ENCODE measurements at places on chromosomes 6 and 20.

- no peak for DNase-seq
These were observed 24.5 kb downstream of the BCAS4 start for GRCh38 chr20:50819349-50819748.

- no peak for DNase-seq
These were observed 242.0 kb upstream of the TBX18 start for GRCh38 chr6:85006362-85006761.

- DNase-seq = peak; percentile 63
These were observed 19.2 kb downstream of the MRPS18A start for GRCh38 chr6:43668151-43669028.

GRCh38 chr20:41098703-41099250 is 38.6 kb upstream of the PLCG1 start:
- no peak for DNase-seq

DNA sequence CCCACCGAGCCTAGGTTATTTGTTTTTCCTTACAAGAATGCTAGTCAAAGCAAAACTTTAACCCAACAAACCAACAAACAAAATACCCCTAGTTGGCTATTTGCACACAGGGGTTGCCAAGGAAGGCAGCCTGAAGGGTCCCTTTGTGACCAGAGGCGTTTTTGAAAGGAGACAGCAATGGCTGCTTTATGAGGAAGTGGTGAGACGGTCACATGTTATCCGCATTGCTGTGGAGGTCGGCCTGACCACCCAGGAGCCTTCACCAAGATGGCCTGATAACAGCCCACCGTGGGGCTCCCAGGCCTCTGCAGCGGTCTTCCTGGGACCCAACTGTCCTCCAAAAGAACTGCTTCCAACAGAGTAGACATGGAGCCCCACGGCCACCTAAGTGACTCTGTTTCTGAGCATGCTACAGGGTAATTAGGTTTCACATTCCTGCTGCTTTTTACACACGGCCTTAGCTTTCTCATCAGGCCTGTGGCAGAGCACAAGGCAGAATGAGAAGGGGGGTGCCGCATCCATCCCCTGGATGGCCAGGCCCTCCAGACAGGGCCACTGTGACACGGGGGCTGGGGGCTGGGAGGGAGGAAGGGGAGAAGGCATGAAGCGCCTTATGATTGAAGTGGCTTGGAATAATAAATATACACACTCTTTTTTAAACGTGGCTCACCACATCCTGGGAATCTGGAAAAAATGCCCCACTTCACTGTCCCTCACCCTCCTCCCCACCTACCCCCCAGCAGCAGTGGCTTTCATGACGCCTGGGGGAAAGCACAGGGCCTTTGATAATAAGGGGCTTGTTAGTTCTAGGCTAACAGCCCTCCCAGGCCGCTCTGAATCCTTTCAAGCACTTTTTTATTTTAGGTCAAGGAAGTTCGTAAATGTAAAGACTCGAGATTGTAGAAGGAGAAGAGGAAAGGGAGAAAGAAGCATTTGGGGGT is 86.0 kb downstream of the CLIC5 start:
- peak; percentile 21 for DNase-seq

- peak; percentile 87 for DNase-seq
These were observed 496.0 kb upstream of the MARCKS start for GRCh38 chr6:113361014-113361645.

GRCh38 chr20:10855778-10856177 is 182.0 kb upstream of the JAG1 start:
- DNase-seq = no peak

GRCh38 chr6:113493991-113494390 is 363.2 kb upstream of the MARCKS start:
- no peak for DNase-seq

- no peak for DNase-seq
These were observed 12.1 kb upstream of the ZBTB9 start for GRCh38 chr6:33442283-33442682.

- DNase-seq = no peak
These were observed 68.8 kb upstream of the TNFAIP3 start for GRCh38 chr6:137798261-137798660.

- DNase-seq = no peak
These were observed 222.3 kb downstream of the IBTK start for GRCh38 chr6:82025271-82025670.

DNA sequence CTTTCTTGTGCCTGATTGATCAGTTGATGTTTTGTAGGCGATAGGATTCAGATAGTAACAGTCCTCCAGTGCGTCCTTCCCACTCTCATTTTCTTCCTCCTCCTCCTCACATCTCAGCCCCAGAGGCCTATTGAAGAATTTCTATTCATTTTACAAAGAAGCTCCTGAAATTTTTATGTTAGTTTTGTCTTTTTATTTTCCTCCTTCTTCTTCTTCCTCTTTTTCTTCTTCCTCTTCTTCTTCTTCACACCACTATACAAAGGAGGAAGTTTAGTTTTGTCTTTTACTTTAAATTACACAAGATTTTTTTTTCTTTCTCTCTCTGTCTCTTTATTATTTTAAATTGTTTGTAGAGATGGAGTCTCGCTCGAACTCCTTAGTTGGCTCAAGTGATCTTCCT is 19.1 kb downstream of the BTN2A1 start:
- no peak for DNase-seq

DNA sequence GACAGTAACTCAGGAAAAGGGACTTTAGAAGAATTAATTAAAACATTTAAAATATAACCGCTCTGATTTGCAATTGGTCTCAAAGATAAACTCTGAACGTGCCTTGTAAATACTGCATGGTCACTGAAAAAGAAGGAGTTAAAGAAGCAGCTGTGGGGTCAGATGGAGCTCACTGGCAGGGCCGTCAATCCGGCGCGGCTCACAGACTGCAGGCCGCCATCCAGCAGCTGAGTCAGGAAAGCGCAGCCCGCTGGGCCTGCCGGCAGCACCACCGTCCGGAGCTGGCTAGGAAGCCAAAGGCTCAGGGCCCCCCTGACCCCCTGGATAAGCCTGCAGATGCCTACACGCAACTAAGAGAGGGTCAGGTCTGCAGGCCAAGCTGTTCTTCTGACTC is 54.2 kb upstream of the FRMD1 start:
- DNase-seq = peak; percentile 15

- DNase-seq = peak; percentile 15
These were observed 16.2 kb downstream of the USP49 start for GRCh38 chr6:41878961-41879405.

DNA sequence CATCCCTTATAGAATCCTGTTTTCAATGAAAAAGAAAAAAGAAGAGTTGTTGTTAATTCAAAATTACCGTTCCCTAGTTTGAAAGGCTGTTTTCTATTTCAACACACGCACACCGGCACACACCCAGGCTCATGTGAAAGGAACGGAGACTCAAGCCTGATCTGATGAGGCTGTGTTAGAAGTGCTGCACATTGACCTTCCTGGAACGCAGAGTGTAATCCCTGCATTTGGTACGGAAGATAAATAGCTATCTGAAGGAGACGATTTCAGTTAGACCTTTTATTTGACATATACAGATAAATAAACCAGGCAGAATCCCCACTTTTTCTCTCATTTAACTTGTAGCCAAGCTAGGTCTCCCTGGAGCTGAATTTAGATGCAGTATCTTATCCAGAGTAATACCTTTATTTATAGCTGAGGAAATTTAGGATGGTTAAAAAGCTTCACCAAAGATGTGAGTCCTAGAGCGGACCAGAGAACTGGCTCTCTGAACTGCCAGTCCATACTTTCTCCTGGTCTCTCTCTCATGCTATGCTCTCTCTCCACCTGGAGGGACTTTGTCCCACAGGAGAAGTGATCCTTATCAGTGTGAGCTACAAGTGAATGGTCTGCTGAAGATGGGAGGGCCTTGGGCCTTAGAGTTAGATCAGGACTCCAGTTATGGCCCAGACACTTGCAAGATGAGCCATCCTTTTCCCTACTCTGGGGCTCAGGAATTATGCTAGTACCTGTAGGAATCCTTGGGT is 30.6 kb downstream of the MAP3K4 start:
- DNase-seq = no peak

- no peak for DNase-seq
These were observed 747.7 kb downstream of the C6orf118 start for GRCh38 chr6:164561656-164562055.

DNA sequence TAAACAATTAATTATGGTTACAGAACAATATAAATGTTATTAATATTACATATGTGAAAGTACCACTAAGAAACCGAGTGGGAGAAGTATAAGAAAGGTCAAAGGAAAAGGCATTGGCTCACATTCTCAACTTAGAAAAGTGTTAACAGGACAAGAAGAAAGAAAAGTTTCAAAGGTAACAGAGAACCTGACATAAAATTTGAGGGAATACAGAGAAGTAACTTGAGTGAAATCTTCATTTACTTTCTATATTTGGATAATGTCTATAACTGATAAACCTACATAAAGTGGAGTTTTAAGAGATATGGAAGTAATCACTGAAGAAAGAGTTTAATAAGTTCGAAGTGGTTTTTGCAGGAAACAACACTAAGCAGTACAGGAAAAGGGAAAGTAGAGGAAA is 30.1 kb downstream of the REPS1 start:
- DNase-seq = no peak

DNA sequence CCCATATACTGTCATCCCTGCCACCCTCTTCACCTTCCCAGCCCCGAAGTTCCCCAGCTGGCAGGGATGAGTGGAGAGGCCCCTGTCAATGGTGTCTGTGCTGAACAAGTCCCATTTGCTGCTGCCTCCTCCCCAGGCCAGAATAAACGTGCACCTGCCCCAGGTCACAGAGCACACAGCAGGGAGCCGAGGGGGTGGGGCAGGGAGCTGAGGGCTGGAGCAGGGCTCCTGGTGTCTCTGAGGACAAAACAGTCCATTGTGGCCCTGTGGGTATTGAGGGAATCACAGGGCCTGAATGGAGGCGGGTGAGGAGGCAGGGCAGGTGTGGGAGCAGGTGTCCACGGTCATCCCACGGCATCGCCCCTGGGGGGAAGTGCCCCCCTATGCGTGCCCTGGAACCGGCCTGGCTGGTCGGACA is 55.8 kb downstream of the SNAI1 start:
- DNase-seq = no peak

- DNase-seq = no peak
These were observed 36.9 kb upstream of the CD2AP start for GRCh38 chr6:47440719-47441118.

DNA sequence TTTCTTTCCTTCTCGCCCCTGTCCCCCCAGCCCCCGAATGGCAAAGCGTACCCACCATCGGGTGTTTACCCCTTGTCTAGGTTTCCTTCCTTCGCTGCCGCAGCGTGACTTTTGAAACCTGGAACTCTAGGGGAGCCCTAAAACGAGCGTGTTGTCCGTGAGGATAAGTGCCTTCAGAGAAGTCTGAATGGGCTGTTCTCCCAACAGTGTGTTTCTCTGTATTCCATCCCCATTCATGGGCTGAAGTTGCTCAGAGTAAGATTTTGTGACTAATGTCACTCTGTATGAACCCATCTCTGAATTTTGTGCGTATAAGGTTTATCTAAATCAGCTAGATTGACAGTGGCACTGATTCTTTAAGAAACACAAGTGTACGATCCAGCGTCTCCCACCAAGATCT is 949 bp downstream of the MACROD2 start:
- no peak for DNase-seq

DNA sequence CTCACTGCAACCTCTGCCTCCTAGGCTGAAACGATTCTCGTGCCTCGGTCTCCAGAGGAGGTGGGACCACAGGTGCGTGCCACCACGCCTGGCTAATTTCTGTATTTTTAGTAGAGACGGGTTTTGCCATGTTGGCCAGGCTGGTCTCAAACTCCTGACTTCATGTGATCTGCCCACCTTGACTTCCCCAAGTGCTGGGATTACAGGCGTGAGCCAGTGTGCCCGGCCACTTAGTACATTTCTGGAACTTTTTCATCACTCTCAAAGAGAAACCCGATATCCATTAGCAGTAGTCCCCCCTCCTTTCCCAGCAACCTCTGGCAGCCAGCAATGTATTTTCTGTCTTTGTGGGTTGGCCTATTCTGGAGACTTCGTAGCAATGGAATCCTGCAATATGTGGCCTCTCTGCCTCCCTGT is 109.8 kb downstream of the JARID2 start:
- DNase-seq = no peak

DNA sequence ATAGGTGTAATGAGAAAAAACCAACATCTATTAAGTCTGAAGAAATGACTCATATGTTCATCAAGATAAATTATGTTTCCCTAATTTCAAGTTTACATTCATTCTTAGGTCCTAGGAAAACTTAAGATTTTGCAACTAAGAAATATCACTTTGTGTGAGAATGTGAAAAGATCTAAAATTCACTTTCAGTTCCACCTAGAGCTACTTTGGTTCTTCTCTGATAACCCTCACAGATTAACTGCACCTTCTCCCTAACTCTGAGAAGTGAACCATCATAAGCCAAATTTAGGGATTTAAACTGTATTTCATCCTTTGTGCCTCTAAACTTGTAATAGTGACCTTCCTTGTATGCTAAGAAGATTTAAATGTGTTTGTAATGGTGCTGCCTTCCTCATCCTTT is 213.0 kb downstream of the FRK start:
- DNase-seq = no peak

- no peak for DNase-seq
These were observed 55.0 kb downstream of the EDN1 start for GRCh38 chr6:12344961-12345693.

DNA sequence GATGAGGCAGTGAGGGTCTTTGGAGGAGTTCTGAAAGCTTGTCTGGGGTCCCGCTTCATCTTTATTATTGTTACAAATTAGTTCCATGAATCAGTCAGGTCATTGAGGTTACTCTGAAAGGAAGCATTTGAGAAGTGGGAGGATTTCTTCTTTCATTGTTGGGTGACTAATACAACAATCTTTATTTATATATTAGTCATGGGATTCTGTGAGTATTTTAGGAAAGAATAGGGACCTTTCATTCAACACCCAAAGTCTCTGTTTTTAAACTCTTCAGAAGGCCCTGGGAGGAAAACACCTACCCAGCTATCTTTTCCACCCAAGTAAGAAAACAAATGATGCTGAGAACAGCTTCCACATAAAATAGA is 98.3 kb downstream of the SOD2 start:
- peak; percentile 78 for DNase-seq

GRCh38 chr20:11604339-11604738 is 313.4 kb upstream of the BTBD3 start:
- DNase-seq = no peak

GRCh38 chr6:114712129-114712662 is 369.4 kb upstream of the HS3ST5 start:
- no peak for DNase-seq

DNA sequence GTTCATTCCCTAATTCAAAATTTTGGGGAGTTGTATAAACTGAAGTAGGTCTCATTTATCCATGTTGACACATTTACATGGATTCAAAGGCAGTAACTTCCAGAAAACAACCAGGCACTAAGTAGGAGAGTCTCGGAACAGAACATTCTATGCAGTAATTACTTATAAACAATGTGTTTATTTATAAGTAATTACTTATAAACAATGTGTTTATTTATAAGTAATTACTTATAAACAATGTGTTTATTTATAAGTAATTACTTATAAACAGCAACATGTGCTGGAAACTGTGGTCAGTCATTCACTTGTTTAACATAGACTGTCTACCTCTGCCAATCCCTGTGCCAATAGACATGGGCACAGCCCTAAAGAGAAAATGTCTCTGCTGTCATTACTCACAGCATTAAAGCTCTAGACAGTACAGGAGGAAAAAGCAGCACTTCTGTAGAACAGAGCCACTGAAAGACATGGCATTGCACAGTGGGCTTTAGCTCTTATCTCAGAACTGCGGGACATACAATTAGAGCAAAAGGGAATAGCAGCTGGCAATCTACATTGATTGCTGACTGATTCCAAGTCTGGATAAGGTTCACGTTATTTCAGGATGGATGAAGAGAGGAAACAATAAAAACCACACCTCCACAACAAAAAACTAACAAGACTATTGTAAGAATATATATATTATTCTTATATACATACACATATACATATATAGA is 188.2 kb downstream of the WDR27 start:
- no peak for DNase-seq
